ENCODE measurements at places on chromosomes 3 and 15.

GRCh38 chr3:48082580-48083184, 66.5 kb upstream of the MAP4 start:
- DNase-seq = no peak

- DNase-seq = no peak
These were observed 197.7 kb downstream of the RBMS3 start for GRCh38 chr3:29478611-29479010.

GRCh38 chr3:61890167-61890566, 328.8 kb downstream of the PTPRG start:
- no peak for DNase-seq

DNA sequence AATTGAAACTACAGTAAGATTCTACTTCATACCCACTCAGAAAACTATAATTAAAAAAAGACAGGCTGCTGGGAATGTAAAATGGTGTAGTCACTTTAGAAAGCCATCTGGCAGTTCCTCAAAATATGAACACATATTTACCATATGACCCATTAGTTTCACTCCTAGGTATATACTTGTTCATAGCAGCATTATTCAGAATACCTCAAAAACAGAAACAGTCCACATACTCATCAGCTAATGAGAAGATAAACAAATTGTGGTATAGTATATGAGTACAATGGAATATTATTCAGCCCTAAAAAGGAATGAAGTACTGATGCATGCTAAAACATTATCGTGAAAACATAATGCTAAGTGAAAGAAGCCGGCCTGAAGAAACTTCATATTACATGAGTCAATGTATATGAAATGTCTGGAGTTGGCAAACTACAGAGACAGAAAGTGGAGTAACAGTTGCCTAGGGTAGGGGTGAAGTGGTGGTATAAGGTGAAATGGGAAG, 23.8 kb downstream of the WDR53 start:
- DNase-seq = no peak

- DNase-seq = no peak
These were observed 476.0 kb upstream of the TBL1XR1 start for GRCh38 chr3:177673112-177673914.
